ENCODE measurements at places on chromosomes 2 and 18. TPM values are rescaled to one million over a fixed set of nuclear protein-coding genes. Genes with fewer than 3 reads are reported as not detected.

The SLC4A5 gene
- 10.1 TPM for total RNA-seq

The VAMP5 gene
- total RNA-seq = 26.9 TPM

The TSPYL6 gene
- not detected for total RNA-seq

GRCh38 chr2:236078297-236079255, 89.6 kb downstream of the GBX2 start:
- DNase-seq = no peak
- H3K36me3 ChIP-seq = no peaks in the 10 kb centered on the region
- no peaks in the 10 kb centered on the region for H3K4me1 ChIP-seq

- H3K27me3 ChIP-seq = peaks cover 7% of the 10 kb centered on the region
- no peak overlapping the region for H3K27ac ChIP-seq
- no peaks in the 10 kb centered on the region for H3K4me1 ChIP-seq
- no peak for DNase-seq
- H3K4me3 ChIP-seq = no peak overlapping the region
Observed at GRCh38 chr18:49764032-49764431, 49.3 kb downstream of the ACAA2 start.

GRCh38 chr2:3670376-3670775, 12.4 kb downstream of the ALLC start:
- H3K27ac ChIP-seq = no peak overlapping the region
- DNase-seq = no peak
- no peaks in the 10 kb centered on the region for H3K36me3 ChIP-seq

DNA sequence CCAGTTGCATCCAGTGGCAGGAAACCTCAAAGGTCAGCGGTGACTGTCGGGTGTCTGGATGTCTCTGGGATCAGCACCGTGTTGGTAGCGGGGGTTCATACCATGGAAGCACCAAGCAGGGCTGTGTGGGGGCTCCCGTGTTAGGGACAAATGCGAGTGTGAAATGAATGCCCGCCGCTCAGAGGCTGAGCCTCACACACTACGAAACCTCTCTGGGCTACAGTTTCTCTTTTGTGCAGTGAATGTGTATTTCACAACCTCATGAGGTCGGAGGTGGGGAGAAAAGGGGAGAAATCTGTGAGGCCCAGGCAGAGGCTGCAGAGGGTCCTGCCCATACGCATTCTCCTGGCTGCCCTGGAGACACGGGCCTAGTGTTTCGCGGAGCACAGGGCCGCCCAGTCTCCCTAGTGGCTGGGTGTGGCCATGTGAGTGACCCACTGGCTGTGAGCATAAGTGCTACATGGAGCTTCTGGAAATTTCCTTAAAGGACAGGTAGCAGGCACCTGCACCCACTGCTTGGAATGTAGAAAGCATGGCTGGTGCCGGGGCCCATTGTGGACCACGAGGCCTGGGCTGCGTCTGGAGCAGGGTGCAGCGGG, 138.0 kb upstream of the GLI2 start:
- H3K27ac ChIP-seq = no peak overlapping the region
- no peak overlapping the region for H3K4me3 ChIP-seq
- no peaks in the 10 kb centered on the region for H3K4me1 ChIP-seq
- no peaks in the 10 kb centered on the region for H3K36me3 ChIP-seq
- DNase-seq = no peak
